ENCODE measurements at places on chromosomes 7 and 10. TPM values are rescaled to one million over a fixed set of nuclear protein-coding genes. Genes with fewer than 3 reads are reported as not detected.

- no peak for DNase-seq
Observed at GRCh38 chr10:122116331-122116730, 127.4 kb downstream of the TACC2 start.

DNA sequence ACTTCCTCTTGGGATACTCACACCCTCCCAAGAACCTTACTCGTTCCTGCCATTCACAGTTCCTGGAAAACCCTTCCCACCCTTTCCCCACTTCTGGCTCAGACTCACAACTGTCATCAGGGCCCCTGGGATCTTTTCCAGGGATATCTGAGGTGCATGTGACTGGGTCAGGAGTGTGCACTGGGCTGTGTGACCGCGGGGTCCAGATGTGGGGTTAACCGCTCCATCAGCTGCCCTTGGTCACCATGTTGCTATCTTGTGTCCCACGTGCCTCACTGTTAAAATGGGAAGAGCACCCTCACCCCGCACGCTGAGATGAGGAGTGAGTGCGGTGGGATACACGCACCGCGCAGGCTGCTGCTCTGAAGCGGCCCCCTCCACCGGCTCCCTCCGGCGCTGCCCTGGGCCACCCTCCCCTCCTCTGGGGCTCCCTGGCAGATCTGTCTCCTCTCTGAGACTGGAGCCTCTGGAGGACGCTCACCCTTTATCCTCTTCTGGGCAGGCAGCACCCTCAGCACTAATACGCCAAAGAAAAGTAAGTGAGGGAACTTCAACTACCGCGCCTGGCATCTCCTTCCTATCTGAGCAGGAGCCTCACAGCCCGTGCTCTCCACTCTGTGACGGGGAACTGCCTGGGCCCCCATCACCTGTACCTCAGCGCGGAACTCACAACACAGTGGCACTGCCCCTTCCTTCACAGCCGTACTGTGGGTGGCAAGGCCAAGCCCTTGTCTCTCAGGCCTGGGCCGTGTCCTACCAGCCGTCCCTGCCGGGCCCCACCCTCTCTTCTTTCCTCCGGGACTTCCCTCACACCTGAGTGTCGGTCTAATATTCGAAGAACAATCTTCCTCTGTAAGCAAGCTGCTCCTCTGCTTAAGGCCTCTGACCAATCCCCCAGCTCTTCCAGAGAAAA is 15.6 kb downstream of the COBL start:
- DNase-seq, result no peak

The MLXIPL gene
- 10.4 TPM for total RNA-seq

The NUB1 gene
- 71.7 TPM for total RNA-seq

GRCh38 chr7:134690016-134690415 is 43.4 kb downstream of the BPGM start:
- no peak for DNase-seq

DNA sequence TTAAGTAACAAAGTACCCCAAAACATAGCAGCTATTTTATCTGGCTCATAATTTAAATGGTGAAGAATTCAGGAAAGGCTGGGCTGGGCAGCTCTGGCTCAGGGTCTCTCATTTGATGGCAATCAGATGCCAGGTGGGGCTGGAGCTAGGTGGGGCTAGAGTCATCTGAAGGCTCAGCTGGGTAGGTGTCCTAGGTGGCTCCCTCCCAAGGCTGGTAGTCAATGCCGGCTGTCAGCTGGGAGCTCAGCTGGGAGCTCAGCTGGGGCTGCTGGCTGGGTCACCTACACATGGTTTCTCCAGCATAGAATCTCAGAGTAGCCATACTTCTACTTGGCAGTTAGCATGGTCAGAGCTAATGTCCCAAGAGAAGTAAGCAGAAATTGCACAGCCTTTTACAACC is 34.1 kb downstream of the OSBPL3 start:
- no peak for DNase-seq

The PHKG1 gene
- 2.6 TPM for total RNA-seq

DNA sequence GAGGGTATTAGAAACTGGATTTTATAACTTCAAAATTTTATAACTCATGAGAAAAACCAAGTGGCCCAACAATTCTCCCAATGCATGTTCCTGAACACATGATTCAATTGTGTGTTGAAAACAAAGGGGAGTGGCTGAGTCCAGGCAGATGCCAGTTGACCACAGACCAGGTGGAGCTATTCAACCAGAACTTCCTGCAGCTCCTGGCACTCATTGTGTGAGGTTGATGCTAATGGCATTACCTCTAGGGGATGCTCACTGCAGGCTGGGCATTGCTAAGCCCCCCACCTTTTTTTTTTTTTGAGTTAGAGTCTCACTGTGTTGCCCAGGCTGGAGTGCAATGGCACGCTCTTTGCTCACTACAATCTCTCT is 20.3 kb downstream of the MYOF start:
- DNase-seq, result peak; percentile 79

GRCh38 chr7:84390845-84391244 is 196.3 kb upstream of the SEMA3A start:
- DNase-seq, result no peak

The CYP2W1 gene
- not detected for total RNA-seq

DNA sequence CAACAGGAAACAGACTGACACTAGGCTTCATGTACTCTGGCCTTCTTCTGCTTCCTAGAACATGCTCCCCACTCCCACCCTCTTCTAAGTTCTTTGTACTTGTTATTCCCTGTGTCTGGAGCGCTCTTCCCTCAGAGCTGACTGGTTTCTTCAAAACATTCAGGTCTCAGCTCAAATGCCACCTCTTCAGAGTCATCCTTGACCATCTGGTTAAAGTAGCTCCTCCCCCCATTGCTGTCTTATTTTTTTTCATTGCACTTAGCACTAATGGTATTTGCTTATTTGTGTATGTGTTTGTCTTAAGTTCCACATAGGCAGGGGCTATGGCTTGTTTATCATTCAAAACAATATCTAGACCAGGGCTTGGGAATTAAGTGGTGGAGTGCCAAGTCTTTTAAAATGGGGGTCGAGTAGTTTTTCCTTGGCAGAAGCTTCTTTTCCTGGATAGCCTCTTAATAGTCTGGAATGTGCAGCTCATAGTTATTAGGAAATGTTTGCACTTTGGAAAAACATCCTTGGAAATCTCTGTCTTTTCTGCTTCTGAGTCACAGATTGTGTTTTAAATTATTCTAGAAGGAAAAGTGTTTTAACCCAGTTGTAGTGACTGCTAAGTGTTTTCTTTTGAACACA is 60.0 kb downstream of the RALA start:
- DNase-seq, result no peak

GRCh38 chr7:124672011-124672410 is 93.6 kb downstream of the GPR37 start:
- DNase-seq, result no peak

DNA sequence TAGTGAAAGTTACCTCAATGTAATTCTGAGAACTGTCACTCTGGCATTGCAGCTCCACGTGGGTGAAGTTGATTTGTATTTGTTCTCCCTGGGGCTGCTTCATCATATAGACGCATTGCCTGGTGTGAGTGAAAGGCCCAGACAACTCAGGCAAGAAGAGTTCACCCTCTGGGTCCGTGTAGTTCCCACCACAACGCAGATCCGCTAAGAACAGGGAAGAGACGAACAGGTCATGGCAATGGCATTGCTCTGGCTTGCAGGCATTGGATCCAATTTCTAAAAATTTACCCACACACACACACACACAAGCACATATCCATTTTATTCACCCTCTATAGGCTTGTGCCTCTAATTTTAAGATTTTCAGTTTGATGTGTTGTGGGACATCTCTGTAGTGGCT is 45.4 kb downstream of the CUBN start:
- DNase-seq, result no peak

GRCh38 chr7:47314728-47315607 is 266.9 kb downstream of the TNS3 start:
- no peak for DNase-seq

DNA sequence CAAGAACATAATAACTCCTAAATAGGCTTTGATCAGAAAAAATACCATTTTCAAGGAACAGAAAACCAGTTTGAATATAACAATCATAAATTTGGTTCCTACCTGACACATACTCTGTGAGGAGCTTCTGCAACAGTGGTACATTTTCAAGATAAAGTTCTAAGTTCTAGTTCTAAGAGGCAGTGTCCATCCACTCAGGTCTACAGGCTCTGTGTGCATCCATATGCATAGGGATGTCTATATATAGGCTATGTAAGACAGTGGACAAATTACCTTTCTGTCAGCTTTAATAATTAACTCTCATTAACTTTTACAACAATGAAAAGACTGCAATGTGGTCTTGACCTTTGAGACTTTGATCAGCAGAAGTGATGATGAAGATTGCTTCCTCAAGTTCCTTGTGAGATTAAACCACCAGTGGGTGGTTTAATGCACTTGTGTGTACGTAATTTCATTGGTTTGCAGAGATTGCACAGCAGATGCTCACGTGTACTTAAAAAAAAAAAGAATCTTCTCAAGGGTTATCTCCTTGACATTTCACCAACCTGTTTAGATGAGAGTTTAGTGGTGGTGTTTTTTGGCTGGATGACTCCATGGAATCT is at the start of gene SLC26A3:
Gene SLC26A3, minus strand, starts transcription at position 215 of the 602 bp plus-strand sequence. CDS start 8,714 bp downstream, outside the sequence.
- DNase-seq, result no peak

The NKX1-2 gene
- total RNA-seq, result 0.73 TPM

GRCh38 chr10:131651674-131652437 is 249.0 kb upstream of the PPP2R2D start:
- no peak for DNase-seq

DNA sequence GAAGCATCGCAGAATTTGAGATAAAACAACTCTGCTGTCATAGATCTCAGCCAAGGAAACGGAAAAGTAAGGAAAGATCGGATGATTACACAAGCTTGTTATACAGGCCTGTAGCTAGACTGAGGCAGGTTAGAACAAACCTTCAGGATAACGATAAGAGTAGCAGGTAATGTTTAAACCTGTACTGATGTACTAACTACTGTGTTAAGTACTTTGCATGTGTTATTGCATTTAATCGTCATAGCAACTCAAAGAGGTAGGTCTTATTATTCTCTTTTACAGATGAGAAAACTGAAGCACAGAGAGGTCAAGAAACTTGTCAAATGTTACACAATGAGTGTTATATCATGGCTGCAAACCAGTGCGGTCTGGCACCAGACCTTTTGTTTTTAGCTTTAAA is 352.5 kb downstream of the GPAM start:
- no peak for DNase-seq

- no peak for DNase-seq
Observed at GRCh38 chr7:101567230-101567629, 61.9 kb downstream of the MYL10 start.

- no peak for DNase-seq
Observed at GRCh38 chr10:17665747-17666146, 21.8 kb downstream of the STAM start.

DNA sequence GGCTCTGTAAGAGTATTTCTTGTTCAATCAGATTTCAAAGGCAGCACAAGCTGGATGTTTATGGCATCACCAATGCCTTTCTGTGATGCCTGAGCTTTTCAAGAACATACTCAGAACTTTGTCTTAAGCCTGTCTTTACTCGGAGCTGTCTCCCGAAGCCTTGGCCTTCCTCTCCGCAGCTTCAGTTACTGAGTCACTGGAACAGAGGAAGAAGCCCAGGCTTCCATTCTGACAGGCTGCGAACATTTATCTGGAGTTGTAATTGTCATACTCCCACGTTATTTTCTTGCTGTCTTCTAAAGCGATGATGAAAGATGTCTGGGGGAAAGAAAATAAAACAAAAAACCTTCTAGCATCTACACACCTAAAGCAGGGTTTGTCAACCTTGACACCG is 43.9 kb downstream of the GRK5 start:
- DNase-seq, result no peak

GRCh38 chr7:134732728-134733127 is 46.7 kb upstream of the CALD1 start:
- DNase-seq, result no peak

DNA sequence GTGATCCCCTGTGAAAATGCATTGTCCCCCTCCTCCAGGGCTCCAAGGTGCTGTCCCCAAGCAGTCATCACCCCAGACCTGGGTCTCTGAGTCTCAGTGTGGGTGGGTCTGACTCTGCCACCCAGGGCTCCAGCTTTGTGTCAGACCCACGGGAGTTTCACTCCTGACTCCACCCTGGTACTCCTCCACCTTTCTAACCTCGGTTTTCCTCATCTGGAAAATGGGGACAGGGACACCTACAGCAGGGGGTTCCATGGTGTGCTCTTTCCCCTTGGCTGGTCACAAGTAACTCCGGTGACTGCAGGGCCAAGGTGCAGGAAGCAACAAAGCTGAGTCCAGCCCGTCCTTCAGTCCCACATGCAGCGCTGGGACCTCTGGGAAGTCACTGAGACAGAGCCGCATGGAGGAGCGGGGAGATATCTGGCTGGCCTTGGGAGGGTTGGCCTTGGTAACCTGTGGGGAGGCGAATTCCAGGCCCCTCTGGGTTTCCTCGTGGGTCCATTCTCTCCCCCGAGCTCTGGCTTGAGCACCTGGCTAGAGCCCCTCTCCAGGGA is 41.8 kb upstream of the RABGEF1 start:
- no peak for DNase-seq

The DPCD gene
- total RNA-seq, result 24.7 TPM

DNA sequence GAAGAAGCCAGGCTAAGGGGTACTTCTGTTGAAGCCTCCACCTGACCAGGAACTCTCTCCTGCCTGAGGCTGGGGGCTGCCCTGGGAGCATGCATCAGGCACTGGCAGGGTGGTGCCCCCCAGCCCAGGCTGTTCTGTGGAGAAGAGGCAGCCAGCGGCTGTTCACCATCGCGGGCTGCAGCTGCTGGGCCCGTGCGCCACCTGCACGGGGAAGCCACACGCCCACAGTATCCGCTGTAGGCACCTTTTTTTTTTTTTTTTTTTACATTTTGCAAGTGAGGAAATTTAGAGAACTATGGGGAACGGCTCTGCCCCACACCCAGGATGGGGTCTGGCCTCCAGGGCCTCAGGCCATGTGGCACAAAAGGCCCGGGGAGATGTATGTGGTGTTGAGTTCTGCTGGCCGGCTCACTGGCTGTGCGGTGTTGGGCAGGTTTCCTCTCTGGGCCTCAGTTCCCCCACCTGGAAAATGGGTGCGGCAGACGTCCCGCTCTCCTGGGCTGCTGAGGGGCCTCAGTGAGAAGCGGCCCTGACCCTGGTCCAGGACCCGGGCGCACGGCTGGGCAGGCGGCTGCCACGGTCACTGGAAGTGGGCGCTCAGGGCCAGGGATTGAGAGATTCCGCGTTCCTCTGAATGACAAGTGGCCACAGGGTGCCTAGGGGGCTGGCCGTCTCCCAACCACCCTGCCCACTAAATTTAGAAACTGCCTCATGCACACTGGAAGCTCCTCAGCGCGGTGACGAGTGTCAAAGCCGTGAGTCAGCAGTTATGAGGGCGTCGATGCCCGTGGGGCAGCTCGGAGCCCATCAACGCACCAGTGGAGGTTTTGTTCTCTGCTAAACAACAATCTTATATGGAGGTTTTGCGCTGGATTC is 8.8 kb upstream of the INTS1 start:
- DNase-seq, result peak; percentile 90

GRCh38 chr7:117777335-117778142 is 95.7 kb downstream of the CTTNBP2 start:
- DNase-seq, result no peak

DNA sequence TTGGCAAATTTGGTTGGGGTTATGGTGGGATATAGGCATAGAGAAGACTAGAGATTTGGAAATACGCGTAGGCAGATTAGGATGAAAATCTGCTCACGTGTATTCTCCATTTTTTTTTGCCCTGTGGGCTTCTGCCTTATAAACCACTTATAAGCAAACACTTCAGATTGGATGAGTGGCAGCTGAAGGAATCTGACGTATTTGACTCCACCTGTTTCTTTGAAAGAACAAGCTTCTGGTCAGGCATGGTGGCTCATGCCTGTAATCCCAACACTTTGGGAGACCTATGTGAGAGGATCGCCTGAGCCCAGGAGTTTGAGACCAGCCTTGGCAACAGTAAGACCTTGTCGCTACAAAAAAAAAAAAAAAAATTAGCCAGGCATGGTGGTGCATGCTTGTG is 5.1 kb downstream of the STK31 start:
- DNase-seq, result no peak

The BICC1 gene
- total RNA-seq, result 26.2 TPM

The AKR1D1 gene
- 0.59 TPM for total RNA-seq

The ASZ1 gene
- not detected for total RNA-seq
